ENCODE measurements at places on chromosomes 6 and 20.
A peak's percentile ranks its signal among the peaks of the same experiment; 100 is the strongest.

- no peak for DNase-seq
Observed at GRCh38 chr6:5295623-5296022, 34.3 kb downstream of the FARS2 start.

GRCh38 chr20:60104993-60105803, 147.0 kb downstream of the CDH26 start:
- no peak for DNase-seq

DNA sequence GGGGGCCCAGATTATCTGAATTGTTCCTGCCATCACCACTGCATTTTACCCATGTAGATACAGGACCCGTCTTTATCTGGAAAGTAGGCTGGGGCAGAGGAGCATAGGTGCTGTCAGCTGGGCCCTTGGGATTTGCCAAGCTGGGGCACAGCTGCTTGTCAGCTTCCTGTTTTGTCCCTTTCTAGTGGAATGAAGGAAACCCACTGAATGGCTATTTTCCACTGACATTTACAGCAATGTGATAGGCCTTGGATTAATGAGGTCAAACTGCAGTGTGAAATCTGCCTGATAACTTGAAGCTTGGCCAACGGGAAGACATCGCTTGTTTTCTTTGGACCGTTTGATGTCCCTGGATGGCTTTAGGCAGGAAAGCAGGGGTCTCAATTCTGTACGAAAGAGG, 6.7 kb downstream of the PPP1R16B start:
- no peak for DNase-seq

DNA sequence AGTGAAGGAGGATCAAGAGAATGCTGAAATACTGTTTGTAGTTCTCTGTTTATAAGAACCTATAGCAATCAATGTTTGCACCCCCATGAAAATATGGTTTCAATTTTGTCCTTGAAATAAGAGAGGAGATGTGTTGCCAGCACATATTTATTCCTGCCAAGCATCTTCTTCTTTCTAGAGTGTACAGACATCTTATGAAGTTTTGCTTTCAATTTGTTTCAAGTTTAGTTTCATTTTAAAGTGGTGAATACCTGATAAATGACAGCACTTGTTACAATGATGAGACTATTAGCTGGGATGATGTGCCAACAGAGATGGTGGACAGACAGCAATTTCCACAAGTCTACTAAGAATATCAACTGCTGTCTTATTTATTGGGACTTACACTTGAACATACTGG, 39.2 kb upstream of the CENPW start:
- DNase-seq = no peak

GRCh38 chr20:37218441-37218840, 39.1 kb upstream of the MROH8 start:
- DNase-seq = no peak

DNA sequence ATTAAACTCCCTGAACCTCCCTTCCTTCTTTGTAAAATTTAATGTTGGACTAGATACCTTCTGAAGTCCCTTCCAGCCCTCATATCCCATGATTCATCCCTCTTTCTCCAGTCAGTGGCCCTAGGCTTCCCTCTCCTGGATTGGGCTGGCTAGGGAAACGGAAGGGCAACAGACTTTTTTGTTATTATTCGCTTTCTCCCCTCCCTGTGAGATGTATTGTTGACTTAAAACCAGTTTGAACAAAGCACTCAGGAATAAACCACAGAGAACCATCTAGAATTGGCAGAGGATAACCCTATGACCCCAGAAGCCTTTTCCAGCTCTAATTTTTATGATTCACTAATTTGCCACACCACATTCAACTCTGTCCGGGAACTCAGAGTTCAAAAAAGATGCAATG, 239.7 kb upstream of the SUPT3H start:
- no peak for DNase-seq

DNA sequence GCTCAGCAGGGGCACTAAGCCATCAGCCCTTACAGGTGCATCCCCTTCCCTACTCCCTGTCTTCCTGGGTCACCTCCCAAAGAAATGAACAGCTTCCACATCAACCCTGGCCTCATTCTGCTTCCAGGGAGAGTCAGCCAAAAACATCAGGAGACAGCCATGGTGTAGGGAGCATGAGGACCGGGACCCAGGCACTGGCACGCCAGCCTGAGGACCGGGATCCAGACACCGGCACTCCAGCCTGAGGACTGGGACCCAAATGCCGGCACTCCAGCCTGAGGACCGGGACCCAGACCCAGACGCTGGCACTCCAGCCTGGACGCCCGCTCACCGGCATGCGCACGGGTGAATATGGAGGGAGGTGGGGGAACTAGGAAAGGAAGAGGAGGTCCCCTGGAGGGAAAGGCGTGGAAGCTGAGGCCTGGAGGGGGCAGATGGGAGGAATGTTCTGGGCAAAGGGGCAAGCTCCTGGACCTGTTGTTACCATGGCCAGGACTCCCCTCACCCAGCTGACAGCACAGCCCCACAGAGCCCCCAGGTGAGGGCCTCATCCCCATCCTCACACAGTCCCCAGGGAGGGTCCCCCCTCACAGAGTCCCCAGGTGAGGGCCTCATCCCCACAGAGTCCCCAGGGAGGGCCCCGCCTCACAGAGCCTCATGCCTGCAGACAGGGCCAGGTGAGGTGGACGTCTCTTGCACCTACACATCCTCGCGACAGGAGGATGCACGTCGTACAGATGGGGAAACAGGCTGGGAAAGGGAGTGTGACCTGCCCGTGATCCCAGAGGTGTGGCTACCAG, 26.0 kb upstream of the MRGBP start:
- DNase-seq = no peak

GRCh38 chr20:62805155-62805710, 598 bp downstream of the OGFR start:
- no peak for DNase-seq

GRCh38 chr20:52972190-52972937, at the start of gene TSHZ2:
TSS of gene TSHZ2 (plus strand) at chr20:52972358. CDS start at chr20:52973294, 936 bp downstream.
- DNase-seq = no peak

- peak; percentile 67 for DNase-seq
Observed at GRCh38 chr20:57398231-57398821, 7.1 kb downstream of the RBM38 start.

GRCh38 chr20:50478162-50478990, 31.8 kb upstream of the PTPN1 start:
- DNase-seq = peak; percentile 35

- no peak for DNase-seq
Observed at GRCh38 chr6:52420668-52421358, 671 bp downstream of the EFHC1 start.

DNA sequence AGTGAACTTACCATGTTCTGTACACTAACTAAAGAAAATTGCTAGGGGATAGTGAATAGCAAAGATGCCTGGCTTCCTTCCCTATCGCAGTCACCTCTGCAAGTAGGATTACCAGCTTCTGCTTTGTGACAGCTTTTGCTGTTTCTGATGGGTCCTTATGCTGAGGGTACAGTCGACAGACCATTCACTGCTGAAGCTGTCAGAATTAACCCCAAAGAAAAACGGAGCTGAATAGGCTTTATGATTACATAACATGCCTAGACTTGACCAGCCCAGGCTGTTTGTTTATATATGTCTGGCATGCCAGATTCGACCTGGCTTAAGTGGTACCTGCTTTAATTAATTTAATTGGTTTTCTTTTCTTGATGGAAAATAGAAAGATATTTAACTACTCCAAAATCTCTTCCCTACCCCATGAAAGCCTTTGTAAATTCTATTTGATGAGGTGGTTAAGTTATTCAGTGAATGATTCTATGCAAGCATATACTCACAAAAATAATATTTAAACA, 21.7 kb upstream of the PRELID3B start:
- no peak for DNase-seq

- DNase-seq = no peak
Observed at GRCh38 chr6:32668226-32668747, 1.8 kb upstream of the HLA-DQB1 start.

- DNase-seq = no peak
Observed at GRCh38 chr20:10647471-10647870, 26.3 kb downstream of the JAG1 start.

Data from stimulated activated CD8-positive, alpha-beta memory T cell treated with anti-CD3 and anti-CD28 coated beads, Interleukin-4, amount 100 ng/mL, for 4 hours (primary cell).